GM23248 (cell line): ENCODE measurements at places on chromosomes 2 and 18. TPM values are rescaled to one million over a fixed set of nuclear protein-coding genes. Genes with fewer than 3 reads are reported as not detected.

The NPHP1 gene
- 2.0 and 3.1 TPM in 2 replicates for total RNA-seq

The CNNM4 gene
- 4.8 and 6.1 TPM in 2 replicates for total RNA-seq

The AKAIN1 gene
- total RNA-seq: not detected in 2 replicates

The ZNF396 gene
- total RNA-seq: 0.13 and 0.86 TPM in 2 replicates

The APCDD1 gene
- total RNA-seq: not detected in 2 replicates

The LRP2 gene
- not detected in 2 replicates for total RNA-seq

The CRYBA2 gene
- total RNA-seq: not detected in 2 replicates

The TCF23 gene
- not detected in 2 replicates for total RNA-seq
